ENCODE measurements at places on chromosomes 1 and 21.

- DNase-seq, result no peak
Measured at GRCh38 chr1:200640963-200641401, 20.4 kb upstream of the KIF14 start.

DNA sequence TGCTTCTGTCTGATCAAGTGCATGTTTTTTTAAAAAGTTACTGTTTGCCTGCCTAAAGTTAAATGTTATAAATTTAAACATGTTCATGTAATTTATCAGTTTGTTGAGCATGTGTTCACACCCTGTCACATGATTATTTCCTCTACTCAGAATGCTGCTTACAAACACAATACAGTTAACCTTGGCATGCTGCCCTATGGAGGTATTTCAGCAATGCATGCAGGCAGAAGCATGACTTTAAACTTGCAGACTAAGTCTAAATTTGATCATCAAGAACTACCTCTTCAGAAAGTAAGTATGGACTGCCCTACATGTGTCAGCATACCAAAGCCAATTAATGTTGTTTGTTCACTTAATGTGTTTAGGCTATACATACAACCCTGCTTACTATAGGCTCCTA is 161.6 kb downstream of the LRRC40 start:
- DNase-seq, result peak; percentile 13

DNA sequence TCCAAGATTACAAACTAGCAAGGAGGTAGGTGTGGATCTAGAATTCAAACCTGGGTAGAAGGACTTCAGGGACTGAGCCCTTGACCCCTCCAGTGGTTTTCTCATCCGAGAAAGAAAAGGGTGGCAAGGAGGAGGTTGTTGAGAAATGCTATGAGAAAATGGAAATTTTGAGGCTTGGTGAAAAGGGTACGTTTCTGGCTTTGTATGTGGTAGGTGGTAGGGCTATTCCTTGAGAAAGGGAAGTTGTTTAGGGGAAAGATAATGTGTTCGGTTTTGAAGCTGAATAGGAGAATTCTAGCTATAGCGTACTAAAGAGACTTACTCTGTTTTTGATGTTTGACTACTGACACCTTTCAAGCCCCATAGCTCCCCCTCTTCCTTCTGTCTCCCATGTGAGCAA is 133.8 kb downstream of the CNIH3 start:
- no peak for DNase-seq

GRCh38 chr1:245874942-245875580 is 632.0 kb downstream of the SMYD3 start:
- no peak for DNase-seq

DNA sequence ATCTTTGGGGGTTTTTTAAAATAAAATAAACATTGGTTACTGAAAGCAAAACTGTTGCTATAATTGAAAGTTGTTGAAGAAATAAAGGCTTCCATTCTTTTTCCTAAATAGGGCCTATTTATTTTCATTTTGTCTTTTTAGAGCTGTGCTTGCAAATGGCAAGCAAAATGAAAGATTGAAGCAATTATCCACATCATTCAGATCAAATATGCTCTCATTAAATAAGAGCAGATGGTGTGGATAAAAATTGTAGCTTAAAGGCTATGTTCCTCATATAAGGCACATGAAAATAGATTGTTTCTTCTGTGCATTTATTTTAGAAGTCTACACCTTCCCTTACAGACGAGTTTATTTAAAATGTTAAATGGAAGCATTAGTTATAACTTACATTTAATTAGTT is 1317.7 kb downstream of the MRPL39 start:
- DNase-seq, result no peak

DNA sequence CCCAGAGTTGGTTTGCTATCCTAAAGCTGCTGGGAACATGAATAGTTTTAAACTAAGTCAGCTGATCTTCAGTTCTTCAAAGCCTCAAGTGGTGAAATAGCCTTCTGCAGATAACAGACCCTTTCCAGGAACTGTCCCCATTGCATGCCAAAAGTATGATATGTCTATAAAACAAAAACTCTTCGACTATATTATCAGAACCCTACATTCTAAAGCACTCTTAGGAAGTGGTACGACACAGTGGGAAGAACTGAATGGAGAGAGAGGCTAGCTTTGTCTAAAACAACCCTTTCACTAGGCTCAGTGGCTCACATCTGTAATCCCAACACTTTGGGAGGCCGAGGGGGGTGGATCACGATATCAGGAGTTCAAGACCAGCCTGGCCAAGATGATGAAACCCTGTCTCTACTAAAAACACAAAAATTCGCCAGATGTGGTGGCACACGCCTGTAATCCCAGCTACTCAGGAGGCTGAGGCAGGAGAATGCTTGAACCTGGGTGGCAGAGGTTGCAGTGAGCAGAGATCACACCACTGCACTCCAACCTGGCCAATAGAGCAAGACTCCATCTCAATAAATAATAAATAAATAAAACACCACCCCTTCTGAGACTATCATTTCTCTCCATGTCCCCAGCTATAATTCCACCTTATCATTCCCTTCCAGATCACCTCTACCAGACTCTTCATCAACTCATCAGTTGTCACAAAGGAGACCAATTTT is 2.2 kb upstream of the FRRS1 start:
- no peak for DNase-seq

- no peak for DNase-seq
Measured at GRCh38 chr1:152801333-152801732, 4.8 kb downstream of the LCE1D start.

DNA sequence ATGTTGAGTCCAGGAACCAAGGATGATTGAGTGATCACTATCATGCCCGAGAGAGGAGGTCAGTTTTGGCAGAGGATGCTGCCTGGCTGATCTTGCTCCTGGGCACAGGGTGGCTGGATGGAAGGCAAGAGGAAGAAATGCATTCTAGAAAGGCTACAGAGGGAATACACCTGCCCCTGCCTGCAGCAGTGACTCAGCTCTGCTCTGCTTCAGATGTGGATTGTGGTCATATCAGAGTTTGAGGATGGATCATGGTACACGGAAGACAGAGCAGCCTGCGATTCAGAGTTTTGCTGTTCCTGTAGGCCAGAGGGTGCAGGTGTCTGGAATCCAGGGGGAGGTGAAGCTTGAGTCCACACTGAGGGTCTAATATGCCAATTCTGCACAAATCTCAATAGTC is 37.2 kb downstream of the PCP4 start:
- no peak for DNase-seq

- DNase-seq, result no peak
Measured at GRCh38 chr1:15065736-15066135, 87.8 kb upstream of the TMEM51 start.

- no peak for DNase-seq
Measured at GRCh38 chr1:8392522-8392921, 74.6 kb downstream of the SLC45A1 start.

- no peak for DNase-seq
Measured at GRCh38 chr1:204660509-204660908, 25.0 kb downstream of the LRRN2 start.

DNA sequence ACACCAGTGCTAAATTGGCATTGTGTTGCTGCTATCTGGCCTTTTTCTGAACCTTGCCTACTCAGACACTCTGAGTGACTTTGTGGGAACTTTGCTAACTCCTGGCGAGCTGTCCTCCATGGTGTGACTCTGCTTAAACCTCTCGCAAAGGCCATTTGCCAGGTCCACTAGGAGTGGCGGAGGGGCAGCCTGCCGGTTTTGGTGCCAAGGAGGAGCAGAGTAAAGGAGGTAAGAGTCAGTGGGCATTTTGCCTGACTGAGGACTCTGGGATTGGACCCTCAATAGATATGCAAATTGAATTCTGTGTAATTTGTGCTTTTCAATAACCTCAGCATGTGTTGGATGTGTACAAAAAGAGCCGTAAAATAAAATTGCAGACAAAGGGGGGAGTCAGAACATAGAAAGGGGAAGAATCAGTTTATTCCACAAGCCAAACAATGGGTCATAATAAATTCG is 386.6 kb upstream of the NFIA start:
- DNase-seq, result no peak

DNA sequence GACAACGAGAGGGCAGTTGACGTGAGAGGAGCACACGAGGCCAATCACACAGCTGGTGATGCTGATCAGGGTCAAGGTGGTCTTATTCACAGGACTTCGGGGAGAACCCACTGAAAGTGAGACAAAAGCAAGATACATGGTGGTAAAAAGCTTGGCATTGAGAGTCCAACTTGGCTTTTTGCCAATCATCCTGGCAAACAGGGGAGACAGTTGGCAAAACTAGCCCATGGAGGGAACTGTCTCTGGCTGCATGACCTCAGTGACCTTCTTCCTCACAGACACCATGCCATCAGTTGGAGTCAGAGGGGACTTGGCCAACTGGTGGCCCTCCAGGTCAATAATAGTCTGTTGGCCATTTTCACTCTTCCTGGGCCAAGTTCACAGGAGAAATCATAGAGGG is 139.9 kb downstream of the ASTN1 start:
- DNase-seq, result no peak

DNA sequence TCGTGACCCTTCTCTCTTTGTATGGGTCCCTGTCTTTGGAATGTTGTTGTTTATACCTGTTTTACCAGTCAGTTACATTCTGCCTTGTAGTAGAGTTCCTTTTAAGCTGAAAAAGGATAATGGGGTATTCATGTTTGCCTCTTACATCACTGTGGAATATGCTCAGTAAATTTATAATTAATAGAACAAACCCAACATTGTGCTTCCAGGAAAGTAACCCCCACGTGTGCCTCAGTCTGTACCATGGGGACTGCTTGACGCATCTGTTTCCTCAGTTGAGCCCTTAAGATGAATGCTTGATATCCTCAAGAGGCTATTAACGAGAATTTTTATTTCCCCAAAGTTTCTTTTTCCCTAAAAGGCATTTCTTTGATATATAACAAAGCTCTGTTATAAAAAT is 73.4 kb downstream of the ST6GALNAC3 start:
- no peak for DNase-seq
